ENCODE measurements at places on chromosomes 2 and 18.

GRCh38 chr2:133768658-133769435, 200.6 kb upstream of the NCKAP5 start:
- DNase-seq: no peak

GRCh38 chr2:8754106-8754776, 72.4 kb downstream of the ID2 start:
- no peak for DNase-seq

DNA sequence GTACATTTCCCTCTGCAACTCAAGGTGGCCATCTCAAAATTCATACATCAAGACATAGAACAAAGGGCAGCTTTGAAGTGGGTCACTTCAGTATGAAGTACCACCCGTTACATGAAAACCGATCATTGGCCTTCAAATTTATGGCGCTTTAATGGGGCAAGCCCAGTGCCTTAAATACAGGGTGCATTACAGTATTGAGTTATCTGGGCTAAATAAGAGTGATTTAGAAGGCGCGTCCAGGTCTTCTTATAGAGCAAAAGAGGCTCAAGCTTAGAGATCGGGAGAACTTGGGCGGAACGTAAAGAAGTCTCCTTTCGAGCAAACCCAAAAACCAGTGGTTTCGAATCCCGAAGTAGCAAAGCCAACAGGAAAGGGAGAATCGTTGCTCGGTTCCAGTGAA, 7.1 kb downstream of the HOXD3 start:
- DNase-seq: no peak

GRCh38 chr2:38010995-38011394, 65.0 kb downstream of the CYP1B1 start:
- no peak for DNase-seq

DNA sequence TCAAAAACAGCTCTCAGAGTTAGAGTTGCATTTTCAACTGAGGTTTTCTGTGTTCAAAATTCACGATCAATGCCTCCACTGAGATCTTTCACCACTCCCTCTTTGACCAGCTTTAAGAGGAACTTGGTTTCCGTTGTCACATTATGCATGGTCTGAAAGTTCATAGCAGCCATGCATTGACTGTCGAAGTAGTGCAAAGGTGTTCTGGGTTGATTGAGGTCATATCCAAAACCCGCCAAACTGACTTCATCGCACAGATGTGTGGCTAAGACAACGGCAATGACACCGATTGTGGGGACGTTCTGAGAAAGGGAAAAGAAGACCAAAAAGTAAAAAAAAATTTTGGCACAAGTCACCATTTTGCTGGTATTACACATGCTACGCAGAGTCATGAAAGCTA, 48.7 kb downstream of the ST3GAL5 start:
- no peak for DNase-seq

Data from activated T-helper 1 cell treated with Interleukin-2 at 50 U/mL for 16 hours (primary cell).